MM.1S (cell line): ENCODE measurements at places on chromosomes 7 and 10.

DNA sequence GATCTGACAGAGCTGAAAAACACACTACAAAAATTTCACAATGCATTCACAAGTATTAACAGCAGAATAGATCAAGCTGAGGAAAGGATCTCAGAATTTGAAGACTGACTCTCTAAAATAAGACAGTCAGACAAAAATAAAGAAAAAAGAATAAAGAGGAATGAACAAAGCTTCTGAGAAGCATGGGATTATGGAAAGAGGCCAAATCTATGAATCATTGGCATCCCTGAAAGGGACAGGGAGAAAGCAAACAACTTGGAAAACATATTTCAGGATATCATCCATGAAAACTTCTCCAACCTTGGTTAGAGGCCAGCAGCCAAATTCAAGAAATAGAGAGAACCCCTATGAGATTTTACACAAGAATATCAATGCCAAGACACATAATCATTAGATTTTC, 804.8 kb upstream of the IGFBP3 start:
- no peak for DNase-seq

DNA sequence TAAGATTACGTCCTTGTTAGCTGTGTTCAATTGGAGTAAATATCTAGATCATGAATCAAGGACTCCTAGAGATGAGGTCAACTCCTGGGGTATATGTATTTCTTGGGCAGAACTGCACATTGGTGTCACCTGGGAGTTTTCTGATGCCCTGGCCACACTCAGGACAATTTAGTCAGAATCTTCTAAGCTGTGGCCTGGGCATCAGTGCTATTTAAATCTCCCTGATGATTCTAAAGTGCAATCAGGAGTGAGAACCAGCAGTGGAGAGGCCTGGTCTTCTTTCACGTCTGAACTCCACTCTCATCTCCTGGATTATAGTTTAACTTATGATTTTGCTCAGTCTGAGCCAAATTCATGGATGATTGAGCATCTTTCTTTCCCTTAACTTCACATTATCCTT, 218.0 kb downstream of the BMPER start:
- no peak for DNase-seq

DNA sequence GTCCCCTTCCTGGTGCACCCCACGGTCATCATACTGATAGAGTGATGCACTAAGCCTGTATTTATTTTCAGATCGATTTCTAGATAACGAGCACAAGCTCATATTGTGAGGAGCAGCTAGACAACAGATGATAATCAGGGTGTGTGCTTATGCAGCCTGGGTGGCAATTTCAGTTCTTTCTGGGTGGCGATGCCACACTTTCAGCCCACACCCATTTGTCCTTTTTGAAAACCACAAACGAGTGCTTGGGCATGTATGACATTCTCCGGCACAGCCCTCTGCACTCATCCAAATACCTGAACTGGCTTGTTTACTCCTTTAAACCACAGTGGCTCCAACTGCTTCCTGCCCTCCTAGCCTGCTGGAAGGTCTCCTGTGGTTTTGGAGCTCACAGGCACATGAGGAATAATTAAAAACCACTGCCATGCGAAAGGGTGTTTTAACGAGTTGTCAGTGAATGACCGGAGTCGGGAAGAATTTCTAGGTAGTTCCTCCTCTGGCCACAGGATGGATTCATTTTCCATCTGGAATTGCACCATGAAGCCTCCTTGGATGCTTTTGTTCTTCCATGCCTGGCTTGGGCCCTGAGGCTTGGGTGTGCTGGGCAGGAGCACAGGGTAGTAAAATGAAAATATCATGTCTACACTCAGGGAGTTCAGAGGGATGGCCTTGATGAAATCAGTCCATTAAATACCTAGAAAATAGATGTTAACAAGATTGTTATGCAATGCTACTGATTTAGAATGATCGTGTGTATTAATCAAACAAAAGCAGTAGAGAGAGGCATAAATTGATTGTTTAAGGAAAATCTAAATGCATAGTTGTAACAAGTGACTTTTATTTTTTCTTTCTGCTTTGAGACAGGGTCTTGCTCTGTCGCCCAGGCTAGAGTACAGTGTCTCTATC, 52.4 kb upstream of the ITGB1 start:
- DNase-seq: no peak

DNA sequence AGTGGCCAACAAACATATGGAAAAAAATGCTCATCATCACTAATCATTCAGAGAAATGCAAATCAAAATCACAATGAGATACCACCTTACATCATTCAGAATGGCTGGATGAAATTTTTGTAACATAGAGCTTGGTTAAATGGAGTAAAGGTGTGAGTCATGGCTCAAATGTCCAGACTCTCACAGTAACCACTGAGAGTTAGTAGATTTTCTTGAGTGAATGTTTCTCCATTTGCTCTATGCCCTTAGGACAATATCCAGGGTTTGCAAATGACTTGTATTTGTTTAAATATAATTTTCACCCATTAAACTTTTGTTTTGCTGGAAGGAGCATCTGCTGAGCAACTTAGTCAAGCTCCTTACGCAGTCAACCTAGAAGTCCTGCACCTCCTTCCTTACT, 967.2 kb downstream of the XPNPEP1 start:
- no peak for DNase-seq

DNA sequence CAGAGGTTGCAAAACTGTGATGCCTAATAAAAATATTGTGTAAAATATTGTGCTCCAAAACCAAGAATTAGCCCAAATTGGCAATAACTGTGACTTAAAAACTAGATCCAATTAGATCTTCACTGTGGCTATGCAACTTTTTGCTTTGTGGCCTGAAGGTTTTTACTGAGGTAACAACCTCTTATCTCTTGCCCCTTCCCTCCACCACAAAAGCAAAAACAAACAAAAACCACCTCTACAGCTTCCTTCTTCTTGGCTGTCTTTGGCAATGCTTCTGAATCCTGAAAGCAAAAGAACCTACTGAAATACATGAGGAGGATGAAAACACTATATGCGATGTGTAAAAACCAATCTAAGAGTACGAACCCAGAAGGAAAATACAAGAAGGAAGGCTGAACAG, 226.7 kb upstream of the MBL2 start:
- no peak for DNase-seq

GRCh38 chr10:45461034-45461433, 87.0 kb downstream of the ALOX5 start:
- peak; percentile 59 for DNase-seq

- no peak for DNase-seq
Measured at GRCh38 chr7:133026210-133026859, 55.6 kb downstream of the CHCHD3 start.

DNA sequence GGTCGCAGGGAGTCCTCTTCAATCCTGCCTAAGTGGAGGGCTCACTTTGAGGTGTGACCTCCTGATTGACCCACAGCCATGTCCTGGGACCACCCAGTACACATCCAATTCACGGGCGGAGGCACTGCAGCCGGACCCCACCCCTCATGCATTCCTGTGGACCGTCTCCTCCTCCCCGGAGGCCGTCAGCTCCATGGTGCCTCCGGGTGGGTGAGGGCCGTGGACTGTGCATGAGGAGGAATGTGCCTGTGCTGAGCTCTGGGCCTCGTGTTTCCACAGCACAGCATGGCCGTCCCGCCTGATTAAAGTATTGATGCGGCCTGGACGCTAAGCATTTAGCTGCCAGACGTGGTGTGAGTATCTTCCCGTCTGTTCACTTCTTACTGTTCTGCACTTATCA, 52.8 kb downstream of the CFAP46 start:
- DNase-seq: no peak

GRCh38 chr7:55336540-55336939, 28.6 kb upstream of the LANCL2 start:
- no peak for DNase-seq
